ENCODE measurements at places on chromosomes 5 and 9. TPM values are rescaled to one million over a fixed set of nuclear protein-coding genes. Genes with fewer than 3 reads are reported as not detected.

LOX gene
- 25.2 TPM for total RNA-seq

- DNase-seq: no peak
These were observed 10.4 kb upstream of the TCF7 start for GRCh38 chr5:134103998-134104654.

STPG3 gene
- total RNA-seq: 0.59 TPM

DNA sequence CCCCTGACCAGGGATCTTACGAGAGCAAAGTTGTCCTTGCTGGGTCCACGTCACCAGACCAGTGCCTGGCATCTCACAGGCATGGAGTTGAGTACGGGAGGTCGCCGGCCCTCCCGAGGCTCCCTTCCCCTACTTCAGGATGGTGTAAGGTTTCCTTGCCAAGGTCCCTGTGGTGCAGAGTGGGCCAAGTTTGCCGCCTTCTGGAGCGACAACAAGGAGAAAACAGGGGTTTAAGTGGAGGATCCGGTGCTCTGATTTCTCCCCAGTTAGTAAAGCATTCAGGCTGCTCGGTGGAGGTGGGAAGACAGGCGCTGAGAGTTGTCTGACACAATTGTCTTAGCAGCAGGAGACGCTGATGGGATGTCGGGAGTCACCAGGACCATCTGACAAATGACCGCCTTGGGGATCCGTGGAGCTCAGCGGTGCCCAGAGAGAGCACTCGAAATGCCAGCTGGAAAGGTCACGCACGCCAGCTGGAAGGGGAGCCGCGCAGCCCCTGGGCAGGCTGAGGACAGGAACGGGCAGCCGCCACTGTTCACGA, 37.3 kb downstream of the ADAMTS2 start:
- no peak for DNase-seq

- peak; percentile 86 for DNase-seq
These were observed 569 bp downstream of the HINT2 start for GRCh38 chr9:35814106-35814840.

- DNase-seq: no peak
These were observed 68.9 kb downstream of the MACROH2A1 start for GRCh38 chr5:135329913-135330797.

- DNase-seq: no peak
These were observed 125.4 kb downstream of the DOCK2 start for GRCh38 chr5:169762338-169763095.

GRCh38 chr9:98369896-98370295, 114.4 kb upstream of the TBC1D2 start:
- DNase-seq: no peak

GRCh38 chr9:112495614-112496013, 9.0 kb downstream of the KIAA1958 start:
- no peak for DNase-seq

- DNase-seq: no peak
These were observed 84.5 kb downstream of the SLC1A1 start for GRCh38 chr9:4574657-4575243.

DND1 gene
- total RNA-seq: 0.35 TPM

- peak; percentile 19 for DNase-seq
These were observed 27.8 kb upstream of the SLC6A19 start for GRCh38 chr5:1173485-1174070.

- DNase-seq: no peak
These were observed 14.8 kb upstream of the TUT7 start for GRCh38 chr9:86368871-86369521.

SLC34A1 gene
- total RNA-seq: not detected
